Esophagus muscularis mucosa (tissue), 4 donors: ENCODE measurements at places on chromosomes 12 and 14.

DNA sequence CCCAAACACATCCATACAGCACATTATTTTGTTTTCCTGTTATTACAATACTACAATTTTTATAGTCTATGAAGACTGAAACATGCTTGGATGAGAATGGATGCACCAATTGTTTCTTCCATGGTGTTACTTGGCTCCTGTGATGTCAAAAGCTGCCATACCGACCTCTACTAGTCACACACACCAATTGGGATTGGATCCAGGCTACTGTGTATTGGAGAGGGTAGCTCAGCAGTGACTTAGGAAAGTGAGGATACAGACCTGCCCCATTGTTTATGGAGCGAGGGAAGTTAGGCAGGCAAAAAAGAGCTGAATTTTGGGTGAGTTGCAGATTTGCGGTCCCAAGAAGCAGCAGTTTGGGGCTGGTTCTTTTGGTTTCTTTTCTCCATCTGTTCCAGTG lies 30.8 kb upstream of the AKAP6 start:
- no peaks in the 10 kb centered on the region for H3K27me3 ChIP-seq
- no peak for DNase-seq
- H3K4me3 ChIP-seq: no peak overlapping the region

DNA sequence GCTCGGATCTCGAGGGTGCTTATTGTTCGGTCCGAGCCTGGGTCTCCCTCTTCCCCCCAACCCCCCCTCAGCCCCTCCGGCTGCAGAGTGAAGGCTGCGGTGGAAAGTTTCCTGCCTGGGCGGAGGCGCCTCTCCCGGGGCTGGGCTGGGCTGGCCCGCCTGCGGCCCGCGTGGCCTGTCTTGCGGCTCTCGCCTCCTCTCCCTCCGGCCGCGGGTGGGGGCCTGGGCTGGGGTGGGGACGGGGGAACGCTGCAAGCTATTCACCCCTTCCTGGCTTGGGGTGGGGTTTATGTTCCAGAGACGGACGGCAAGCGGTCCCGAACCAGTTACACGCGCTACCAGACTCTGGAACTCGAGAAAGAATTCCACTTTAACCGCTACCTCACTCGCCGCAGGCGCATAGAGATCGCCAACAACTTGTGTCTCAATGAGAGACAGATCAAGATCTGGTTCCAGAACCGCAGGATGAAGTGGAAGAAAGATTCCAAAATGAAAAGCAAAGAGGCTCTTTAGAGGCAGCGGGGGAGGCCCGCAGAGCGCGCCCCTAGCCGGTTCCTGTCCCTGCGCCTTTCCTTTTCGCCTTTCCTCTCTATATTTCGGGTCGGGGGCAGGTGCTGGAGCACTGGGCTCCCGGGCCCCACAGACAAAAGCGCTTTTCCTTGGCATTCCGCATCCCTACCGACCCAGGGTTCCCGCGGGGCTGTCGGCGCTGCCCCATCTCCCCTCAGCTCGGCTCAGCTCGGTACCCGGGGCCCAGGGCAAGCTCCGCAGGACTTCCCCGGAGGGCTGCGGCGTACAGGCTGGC lies 1.3 kb downstream of the HOXC5 start:
- peaks cover 74% of the 10 kb centered on the region for H3K27me3 ChIP-seq
- DNase-seq: no peak
- peak overlapping the region; percentile 83 for H3K27ac ChIP-seq

GRCh38 chr12:114063435-114063834 lies 97.3 kb upstream of the RBM19 start:
- no peaks in the 10 kb centered on the region for H3K36me3 ChIP-seq
- H3K27me3 ChIP-seq: no peaks in the 10 kb centered on the region
- no peaks in the 10 kb centered on the region for H3K4me1 ChIP-seq

GRCh38 chr12:93186131-93186530 lies 191.6 kb upstream of the NUDT4 start:
- H3K4me1 ChIP-seq: peaks cover 50% of the 10 kb centered on the region
- no peak for DNase-seq
- H3K36me3 ChIP-seq: no peaks in the 10 kb centered on the region
- peak overlapping the region; percentile 84 for H3K27ac ChIP-seq

DNA sequence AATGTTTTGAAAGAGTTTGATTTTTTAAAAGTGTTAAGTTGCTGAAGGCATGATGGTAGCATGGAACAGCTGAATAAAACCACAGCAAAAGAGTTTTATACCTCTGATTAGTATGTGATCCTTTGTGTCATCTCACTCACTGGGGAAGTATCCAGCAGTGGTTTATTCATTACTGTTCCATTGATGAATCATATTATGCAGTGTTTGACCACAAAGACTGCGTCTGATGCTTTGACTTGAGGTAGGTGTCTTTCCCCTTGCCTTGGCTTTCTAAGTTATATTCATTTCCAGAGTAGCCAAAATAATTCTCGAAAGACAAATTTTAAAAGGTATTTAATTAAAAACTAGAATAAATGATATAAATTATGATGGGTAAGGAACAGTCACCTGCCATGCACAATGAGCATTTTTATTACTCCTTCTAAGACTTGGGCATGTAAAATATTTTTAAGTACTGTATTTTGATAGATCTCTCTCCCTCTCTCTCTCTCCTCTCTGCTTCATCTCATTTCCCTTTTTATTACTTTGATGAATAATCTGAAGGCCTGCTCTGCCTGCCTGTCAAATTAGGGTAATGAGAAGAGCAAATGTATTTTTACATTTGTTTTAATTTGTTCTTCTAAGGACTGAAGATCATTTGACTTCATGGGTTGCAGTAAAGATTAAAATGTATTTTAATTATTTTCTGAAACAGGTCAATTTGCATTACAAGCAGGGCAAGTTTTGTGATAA lies 164.9 kb downstream of the NAV3 start:
- H3K36me3 ChIP-seq: no peaks in the 10 kb centered on the region
- H3K27me3 ChIP-seq: no peaks in the 10 kb centered on the region
- H3K4me1 ChIP-seq: no peaks in the 10 kb centered on the region
- DNase-seq: no peak
